ENCODE measurements at places on chromosomes 12 and 14.
A peak's percentile ranks its signal among the peaks of the same experiment; 100 is the strongest.

- no peak for DNase-seq
Measured at GRCh38 chr12:39553476-39553875, 66.1 kb downstream of the ABCD2 start.

GRCh38 chr14:75757644-75758402 is 96.8 kb downstream of the TTLL5 start:
- no peak for DNase-seq

DNA sequence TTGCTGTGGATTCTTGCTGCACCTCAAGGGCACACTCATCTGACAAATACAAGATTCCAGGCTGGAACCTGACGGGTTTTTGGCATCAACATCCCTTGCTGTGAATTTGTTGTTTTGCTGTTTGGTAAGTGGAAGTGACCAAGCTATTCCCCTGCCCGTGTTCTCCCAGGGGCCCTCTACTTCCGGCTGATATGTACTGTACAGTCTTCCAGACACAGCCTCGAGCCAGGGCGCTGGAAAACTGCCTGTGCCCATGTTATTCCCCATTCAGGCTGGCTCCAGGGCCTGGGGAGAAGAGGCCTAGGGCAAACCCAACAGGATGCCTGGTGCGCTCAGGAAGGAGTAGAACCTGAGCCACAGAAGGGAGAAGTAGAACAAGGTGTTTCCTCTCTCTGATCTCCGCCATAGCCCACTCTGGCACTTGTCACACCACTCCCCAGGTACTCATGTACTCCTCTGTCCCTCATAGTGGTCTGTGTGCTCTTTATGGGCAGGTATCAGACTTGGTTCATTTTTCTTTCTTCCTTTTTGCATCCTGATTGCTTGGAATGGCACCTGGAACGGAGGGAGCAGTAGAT is 67.8 kb upstream of the LTA4H start:
- no peak for DNase-seq

DNA sequence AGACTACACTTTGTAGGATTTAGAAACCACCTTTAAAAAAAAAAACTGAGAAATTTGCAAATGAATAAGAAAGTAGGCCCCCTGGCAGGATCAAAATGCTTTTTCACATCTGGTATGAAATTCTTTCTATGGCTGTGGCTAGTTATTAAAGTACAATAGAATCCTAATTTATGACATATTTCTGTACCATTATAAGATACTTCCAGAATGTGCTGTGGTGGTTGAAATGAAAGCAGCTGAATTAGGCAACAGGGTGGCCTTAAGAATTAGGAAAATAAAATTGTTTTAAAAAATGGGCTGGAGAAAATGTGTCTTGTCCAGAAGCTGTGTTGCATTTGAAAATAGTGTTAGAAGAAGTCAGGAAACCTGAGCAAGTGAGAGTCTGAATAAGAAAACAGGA is 85.9 kb upstream of the PDE3A start:
- DNase-seq: no peak

DNA sequence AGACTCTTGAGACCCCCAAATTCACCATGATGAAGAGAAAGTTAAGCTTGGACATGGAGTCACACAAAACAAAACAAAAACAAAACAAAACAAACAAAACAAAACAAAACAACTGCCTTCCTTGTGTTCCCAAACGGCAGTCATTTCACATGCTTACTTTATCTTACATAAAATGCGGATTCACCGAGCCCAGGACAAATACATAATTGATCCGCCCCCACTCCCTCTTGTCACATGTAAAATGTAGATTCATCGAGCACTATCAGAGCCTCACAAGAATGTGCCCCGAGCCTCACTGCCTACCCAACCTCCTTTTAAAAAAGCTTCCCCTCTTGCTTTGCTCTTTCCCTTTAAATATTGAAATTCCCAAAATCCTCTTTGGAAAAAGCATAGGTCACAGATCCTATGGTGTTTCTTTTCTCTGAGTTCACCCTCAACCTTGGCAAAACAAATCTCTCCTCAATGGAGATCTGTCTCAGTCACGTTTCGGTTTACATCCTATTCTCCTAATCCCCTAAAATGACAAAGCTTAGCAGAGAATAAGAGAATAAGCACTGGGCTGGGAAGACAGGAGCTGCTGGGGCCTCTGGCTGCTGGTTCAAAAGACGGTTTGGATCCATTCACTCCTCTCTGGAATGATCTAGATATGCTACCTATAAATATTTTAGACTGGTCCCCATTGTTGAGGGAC is 83.7 kb downstream of the NINJ2 start:
- DNase-seq: no peak

DNA sequence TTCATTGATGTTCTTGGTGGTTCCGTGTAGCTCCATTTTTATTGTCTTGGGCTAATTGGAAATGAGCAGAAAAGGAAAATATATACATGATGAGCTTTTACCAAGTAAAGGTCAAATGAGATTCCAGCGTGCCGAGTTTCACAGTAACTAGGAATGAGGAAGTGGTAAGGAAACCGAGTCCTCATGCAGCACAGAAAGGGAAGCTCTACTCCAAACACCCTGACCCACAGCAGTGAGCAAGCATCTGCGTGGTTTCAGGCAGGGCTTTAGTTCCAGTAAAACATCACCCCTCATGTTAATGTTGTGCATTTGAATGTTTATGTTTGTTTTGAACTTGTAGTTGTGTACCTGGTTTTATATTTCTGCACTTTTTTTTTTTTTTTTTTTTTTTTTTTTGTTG is 208.0 kb downstream of the SLC41A2 start:
- no peak for DNase-seq

DNA sequence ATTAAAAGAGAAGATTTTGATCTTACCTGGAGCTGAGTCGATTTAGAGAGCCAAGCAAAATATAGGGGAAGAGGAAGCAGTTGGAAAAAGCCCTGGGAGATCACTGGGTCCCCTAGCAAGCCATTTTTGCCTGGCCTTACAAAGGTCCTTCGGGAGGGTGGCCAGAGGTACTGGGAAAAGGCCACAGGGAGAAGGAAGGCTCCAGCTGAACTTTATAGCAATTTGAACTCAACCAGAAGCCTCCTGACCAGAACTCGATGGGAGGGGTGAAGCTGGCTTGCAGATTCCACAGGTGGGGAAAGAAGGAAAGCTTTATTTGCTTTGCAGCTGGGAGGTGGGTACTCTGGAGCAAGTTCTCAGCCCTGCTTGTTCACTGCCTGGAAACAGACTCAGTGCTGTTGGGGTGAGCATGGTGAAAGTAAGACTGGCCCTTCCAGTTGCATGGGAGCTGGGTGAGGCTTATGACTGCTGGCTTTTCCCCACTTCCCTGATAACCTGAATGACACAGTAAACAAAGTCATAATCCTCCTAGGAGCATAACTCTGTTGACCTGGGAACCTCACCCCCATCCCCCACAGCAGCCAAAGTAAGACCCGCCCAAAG is 855.8 kb downstream of the FSCB start:
- DNase-seq: no peak

DNA sequence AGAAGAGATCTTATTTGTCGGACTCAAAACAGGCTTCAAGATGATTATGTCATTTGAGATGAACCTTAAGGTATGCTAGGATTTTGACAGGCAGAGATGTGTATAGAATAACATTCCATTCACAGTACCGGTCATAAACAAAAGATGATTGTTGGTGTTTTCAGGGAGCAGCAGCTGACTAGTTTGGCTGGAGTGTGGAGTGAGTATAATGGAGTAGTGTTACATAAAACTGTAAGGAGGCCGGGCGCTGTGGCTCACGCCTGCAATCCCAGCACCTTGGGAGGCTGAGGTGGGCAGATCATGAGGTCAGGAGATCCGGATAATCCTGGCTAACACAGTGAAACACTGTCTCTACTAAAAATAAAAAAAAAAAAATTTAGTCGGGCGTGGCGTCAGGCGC is 23.9 kb downstream of the SERPINA10 start:
- no peak for DNase-seq

DNA sequence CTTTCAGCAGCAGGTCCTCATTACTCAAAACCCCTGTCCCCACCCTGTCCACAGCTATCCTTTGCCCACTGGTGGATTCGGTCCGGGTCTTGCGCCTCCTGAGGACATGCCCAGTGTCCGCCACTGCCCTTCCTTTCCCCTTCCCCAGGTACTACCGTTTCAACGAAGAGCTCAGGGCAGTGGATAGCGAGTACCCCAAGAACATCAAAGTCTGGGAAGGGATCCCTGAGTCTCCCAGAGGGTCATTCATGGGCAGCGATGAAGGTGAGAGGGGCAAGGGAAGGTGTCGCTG is 8.7 kb downstream of the MMP14 start:
- DNase-seq: no peak

- peak; percentile 35 for DNase-seq
Measured at GRCh38 chr14:100067971-100068959, 3.0 kb downstream of the EVL start.

DNA sequence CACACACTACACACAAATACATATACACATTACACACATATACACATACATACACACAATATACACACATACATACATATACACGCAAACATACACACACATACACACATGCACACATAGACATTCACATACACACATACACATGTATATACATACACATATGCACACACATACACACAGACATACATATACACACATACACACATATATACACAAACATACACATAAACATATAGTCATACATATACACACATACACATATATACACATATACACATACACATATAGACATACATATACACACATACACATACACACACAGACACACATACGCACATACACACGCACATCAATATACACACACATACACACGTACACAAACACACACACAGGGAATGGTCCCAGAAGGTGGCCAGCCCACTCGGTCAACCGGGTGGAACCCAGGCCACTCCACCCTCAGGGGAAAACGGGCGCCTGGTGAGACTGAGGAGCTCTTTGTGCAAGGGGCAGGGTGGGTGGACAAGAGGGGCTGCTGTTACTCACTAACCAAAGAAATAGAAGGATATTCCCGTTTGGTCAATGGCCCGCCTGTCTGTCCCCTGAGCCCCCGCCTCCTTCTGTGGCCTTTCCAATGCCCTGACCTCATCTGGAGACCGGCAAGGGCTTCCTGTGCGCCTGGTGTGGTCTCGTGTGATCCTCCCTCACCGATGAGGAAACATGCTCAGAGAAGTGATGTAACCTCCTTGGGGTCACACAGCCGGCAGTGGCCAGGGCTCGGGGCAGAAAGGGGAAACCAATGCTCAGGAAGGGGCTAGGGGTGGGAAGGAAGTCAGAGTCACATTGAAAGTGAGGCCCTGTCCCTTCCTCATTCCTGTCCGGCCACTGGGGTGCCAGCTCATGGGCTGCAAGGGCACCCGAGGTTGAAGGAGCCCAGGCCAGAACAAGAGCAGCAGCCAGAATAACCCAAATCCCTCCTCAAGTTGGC is 5.3 kb downstream of the TRPV4 start:
- DNase-seq: no peak

DNA sequence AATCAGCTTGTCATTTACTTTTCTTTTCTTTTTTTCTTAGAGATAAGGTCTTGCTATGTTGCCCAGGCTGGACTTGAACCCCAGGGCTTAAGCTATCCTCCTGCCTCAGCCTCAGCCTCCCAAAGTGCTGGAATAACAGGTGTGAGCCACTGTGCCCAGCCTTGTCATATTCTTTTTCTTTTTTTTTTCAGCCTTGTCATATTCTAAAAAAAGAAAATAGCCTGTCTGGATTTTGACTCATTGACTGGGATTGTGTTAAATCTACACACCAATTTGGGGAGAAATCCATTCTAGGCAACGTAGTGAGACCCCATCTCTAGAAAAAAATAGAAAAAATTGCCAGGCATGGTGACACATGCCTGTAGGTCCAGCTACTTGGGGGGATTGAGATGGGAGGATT is 24.1 kb downstream of the ATP5MC2 start:
- no peak for DNase-seq

- DNase-seq: peak; percentile 26
Measured at GRCh38 chr12:125193376-125194152, 128.3 kb downstream of the AACS start.

GRCh38 chr14:57408037-57408436 is 17.7 kb downstream of the NAA30 start:
- DNase-seq: no peak

- DNase-seq: peak; percentile 81
Measured at GRCh38 chr12:8687846-8688601, 9.8 kb upstream of the RIMKLB start.

- no peak for DNase-seq
Measured at GRCh38 chr12:10891937-10892336, 7.9 kb upstream of the PRH1 start.

DNA sequence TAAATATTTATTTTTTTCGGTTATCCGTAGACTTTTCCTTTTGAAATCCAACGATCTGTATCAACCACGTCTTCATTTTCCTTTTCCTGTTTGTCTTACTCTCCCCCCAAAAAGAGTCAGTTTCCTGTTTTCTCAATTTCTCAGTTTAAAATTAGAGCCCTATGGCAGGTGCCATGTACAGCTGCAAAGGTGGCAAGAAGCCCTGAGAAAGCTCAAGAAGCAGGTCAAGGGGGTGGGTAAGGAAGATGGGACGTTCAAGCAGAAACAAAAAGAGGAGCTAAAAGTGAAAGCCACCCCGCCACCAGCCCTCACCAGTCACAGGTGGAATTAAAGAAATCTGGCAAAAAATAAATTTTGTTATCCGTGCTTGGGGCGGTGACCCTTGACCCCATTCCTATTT is 26.7 kb downstream of the SLC35E3 start:
- DNase-seq: no peak

GRCh38 chr14:58428118-58428683 is 682 bp downstream of the KIAA0586 start:
- peak; percentile 74 for DNase-seq

DNA sequence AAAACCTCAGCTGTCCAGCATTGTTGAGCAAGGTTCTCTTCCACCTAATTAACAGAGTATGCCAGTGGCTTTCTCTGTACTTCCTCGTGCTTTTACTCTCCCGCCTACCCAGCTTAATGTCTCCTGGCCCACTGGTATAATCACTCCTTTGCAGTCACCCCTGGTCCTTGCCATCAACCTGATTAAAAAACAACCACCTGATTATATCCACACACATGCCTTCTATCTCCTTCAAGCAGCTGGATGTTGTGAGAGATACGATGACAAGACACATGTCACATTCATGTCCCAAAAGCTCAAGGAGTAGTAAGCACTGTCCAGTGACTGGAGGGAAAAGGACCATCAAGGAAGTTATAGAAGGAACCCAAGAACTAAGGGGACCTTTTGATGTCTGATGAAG is 241.3 kb upstream of the GRIP1 start:
- no peak for DNase-seq

Data from A673 (cell line).